ENCODE measurements at places on chromosomes 6 and 20.

GRCh38 chr20:14477125-14477524, 139.7 kb upstream of the FLRT3 start:
- no peak for DNase-seq

GRCh38 chr6:65900928-65901327, 193.9 kb upstream of the EYS start:
- DNase-seq = no peak

GRCh38 chr20:64113444-64113775, 6.0 kb upstream of the NPBWR2 start:
- no peak for DNase-seq

GRCh38 chr6:71385111-71385822, 96.7 kb downstream of the OGFRL1 start:
- no peak for DNase-seq

DNA sequence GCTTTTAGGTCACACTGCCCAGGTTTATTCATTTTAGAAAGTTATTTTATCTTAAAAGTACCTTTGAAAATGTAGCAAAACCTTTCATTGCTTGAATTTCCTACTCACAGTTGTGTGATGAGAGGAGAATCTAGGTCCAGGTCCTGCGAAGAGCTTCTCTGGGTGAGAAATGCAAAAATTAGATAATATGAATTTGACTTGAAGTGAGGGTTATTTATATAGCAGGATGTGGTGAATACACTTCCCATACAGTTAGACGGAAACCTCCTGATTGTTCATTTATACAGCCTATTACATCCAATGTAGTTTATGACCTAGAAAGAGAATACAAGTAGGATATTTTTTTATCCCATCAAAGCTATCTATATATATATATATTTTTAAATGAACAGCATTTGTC, 30.5 kb downstream of the CDKAL1 start:
- DNase-seq = no peak

DNA sequence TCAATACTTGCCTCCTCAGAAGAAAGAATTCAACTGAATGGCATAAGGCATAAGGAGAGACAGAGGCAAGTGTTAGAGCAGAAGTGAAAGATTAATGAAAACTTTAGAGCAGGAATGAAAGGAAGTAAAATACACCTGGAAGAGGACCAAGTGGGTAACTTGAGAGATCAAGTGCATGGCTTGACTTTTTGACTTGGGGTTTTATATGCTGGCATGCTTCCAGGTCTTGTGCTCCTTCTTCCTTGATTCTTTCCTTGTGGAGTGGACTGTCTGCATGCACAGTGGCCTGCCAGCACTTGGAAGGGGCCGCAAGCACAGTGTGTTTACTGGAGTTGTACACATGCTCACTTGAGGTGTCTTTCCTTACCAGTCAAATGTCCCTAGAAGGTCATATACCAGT, 222.1 kb upstream of the UFL1 start:
- no peak for DNase-seq

DNA sequence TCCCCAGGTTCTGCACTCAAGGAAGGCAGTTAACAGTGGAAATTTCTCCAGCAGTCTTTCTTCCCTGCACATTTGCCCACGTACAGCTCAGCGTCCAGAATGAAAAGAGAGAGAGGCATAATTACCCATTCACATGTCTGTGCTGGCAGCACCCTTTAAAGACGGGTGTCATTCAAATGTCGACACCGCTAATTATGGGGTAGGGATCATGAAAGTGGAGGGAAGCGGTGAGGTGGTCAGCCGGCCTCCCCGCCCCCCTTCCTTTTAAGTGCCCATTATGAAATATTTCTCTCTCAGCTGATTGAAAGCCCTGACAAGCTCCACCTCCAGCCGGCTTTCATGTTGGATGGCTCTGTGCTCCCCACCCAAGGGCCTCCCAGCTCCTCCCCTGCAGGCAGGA, 246.1 kb downstream of the BMP7 start:
- DNase-seq = no peak

DNA sequence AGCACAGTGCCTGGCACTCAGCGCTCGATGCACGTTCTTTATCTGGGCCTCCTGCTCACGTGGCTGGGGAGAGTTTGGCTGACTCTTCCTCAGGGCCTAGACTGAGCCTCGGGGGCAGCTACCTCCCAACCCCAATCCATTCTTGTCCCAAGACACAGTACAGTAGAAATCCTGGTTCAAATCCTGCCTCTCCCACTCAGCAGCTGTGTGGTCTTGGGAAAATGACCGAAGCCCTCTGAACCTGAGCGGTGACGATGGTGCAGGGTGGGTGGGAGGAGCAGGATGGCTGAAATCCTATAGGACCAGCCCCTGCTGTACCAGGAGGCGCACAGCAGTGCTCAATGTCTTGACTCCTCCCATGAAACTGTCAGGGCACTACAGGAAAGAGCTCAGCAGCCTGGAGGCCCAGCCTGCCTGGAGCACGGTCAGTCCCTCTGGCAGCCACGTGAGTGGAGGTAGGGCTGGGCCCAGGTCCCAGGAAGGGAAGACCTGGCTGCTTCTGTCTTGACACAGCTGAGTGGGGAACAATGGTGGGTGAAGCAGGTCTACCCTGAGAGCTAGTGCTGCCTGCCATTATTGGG, 31.5 kb downstream of the PDRG1 start:
- no peak for DNase-seq

DNA sequence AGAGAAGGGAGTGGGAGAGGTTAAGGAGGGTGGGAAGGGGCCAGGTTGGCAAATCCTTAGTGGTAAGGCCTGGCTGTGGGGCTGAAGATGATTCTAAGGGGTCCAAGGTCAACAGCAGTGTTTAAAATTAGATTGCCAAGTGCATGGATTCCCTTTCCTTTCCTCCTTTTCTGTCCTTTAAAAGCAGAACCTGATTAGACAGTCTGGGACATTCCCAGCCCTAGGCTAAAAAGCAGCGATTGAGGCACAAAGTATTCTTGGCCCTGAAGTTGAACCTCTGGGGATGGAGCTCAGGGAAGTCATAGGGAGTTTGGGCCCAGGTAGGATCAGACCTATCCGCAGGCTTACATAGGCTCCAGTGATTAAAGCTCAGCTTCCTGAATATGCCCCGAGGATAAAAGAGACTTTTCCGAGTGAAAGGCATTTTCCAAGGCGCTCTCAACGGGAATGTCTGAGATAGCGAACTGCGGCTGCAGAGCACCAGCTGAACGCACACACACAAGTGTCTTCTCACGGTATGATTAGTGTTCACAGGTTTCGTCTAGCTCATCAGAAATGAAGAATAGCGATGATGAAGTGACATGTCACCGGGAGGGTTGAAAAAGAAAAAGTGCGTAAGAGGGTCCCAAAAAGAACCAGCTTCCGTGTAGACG, 787 bp upstream of the CARMIL1 start:
- no peak for DNase-seq

- no peak for DNase-seq
Observed at GRCh38 chr6:56555438-56555872, 87.2 kb downstream of the DST start.

DNA sequence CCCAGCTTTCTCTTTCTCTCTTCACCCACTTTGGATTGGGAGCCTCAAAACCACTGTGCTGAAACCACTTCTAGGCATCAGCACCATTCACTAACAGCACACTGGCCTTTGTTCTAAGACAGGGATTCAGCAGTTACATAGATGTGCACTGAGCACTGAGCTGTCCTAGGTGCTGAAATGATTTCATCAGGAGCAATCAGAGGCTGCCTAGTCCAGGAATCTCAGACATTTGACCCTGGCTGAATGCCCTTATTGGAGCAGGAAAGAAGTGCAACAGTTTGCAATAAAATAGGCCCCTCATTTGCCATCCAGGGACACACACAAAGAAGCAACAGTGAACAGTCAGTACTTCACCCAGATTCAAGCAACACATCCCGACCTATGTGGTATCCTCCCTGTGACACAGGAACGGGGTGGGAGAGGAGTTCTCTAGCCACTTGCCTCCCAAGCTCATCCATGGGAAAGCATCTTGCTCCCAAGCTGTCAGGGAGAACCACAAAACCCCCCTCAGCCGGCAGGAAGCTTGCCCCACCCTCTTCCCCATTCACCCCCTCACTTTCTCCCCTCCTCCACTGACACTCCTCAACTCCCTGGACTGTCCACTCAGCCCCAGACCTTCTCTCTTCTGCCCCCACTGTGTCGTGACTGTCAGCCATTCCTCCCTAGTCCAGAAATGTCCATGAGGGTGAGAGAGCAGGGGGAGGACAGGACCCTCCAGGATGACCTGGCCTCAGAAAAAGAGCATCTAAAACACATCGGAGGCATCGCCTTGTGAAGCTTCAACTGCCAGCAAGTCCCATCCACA, 304.4 kb downstream of the PREX1 start:
- DNase-seq = no peak

DNA sequence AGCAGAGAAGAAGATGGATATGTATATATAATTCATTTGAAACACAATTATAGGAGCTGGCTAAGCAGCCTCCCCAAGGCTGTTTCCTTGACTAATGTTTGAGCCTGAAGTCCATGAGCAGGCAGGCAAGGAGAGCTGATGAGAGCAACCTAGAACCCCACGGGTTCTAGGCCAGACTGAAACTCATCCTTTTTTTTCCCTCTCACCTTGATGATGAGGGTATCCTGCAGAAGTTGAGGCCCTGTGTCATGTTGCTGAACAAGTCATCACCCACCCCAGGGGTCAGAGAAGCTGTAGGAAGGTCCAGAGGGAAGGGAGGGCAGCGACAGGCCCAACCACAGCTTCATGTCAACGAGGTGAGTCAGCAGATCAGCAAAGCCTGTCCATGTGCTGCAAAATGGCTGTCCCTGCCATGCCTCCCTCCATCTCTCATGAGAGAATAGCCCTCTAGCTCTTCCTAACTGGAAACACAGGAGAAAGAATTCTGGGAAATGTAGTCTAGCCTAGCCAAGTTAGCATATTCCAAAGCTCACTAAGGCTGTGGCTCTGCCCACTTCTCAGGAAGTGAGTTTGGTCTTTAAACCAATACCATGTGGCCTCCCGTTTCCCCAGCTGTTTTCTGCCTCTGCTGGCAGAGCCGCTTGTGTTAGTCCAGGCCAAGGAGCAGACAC, 91.3 kb upstream of the DTNBP1 start:
- no peak for DNase-seq

DNA sequence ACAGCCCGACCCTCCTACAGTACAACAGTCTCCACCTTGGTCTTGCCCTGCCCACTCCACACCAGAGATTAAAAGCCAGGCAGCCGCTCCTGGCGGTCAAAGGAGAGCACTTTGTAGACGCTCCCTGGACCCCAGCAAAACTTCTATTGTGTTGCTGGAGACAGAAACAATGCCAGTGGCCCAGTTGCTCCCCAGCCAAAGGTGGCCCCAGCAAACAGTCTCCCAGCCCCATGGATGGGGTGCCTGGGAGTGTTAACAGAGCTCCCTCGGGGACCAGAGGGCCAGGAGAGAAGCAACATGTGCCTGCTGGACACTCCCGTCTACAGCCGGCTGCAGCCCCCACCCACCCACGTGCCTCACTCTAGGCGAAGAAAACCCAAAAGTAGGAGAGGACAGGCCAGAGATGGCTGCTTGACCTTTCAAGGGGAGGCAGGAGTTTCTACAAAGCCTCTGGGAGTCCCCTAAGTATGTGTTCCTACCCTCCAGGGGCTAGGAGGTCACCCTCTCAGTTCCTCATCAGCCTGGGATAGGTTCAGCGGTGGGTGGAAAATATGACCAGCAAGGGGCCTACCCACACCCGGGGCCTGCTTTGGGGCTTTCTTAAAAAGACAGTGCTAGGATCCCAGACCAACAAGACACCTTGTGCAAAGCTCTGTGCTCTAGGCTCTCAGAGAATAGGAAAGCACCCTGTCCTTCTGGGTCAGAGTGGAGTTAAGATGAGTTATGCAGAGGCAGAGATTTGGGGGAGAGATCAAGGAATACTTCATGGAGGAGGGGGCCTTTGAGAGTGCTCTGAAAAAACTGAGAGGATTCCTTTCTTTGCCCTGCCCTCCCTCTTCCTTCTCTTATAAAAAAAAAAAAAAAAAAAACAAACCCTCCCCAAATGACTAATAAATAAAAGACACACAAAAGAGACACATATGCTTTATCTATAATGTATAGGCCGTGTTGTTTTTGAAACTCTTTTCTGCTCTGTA, 19.0 kb upstream of the PREX1 start:
- DNase-seq = no peak

DNA sequence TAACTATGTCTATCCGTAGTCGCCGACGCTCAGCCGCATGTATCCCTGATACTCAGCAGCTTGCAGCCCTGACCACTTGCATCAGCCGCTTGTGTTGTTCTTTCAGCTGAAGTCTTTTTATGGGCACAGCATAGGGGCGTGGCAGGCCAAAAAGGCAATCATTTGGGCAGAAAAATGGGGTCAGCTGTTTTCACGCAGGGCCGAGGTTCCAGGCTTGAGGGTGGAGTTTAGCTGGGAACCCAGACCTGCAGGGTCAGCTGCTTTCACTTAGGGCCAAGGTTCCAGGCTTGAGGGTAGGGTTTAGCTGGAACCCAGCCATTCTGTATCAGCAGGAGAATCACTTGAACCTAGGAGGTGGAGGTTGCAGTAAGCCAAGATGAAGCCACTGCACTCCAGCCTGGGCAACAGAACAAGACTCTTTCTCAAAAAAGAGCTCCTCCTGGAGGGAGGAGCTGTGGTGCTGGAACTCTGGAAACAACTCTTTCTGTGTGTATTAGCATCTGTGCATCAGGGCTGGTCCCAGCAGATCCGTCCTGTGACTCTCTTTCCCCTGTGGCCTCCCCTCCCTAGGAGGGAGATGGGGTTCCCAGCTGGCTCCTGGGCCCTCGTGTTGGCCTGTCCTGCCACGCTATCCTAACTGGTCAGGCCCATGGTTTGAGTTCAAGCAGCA, 56.9 kb upstream of the PRND start:
- no peak for DNase-seq

DNA sequence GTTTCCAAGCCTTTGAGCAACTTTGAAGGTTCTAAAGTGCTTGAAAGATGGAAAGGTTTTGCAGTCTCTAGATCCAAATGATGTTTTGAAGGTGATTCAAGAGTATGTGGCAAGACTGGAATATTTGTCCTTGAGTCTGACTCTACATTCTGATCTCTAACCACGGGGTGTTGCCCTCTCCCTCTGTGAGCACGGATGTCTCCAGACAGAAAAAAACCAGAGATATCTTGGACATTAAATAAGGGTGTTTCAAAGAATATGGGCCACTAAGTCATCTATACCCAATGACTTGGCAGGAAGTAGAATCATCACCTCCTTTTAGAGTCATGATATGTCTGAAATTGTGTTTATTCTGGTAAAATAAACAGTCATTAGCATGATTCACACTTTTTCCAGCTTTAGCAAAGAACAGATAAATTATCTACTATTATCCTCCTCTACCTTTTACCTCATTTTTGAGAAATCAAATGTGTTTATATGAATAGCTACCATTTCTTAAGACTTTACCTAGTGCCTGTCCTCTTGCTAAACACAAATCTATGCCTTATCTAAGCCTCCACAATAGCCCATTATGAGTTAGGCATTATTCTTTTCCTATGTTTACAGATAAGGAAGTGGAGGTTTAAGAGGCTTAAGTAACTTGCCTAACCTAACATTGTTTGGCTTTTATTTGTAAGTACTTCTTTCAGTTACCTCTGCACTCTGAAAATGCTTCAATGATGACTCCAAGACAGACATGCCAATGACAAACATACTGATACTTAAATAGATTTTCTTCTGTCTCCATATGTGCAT, 384.4 kb downstream of the BMP2 start:
- DNase-seq = no peak

Measured in activated T-helper 1 cell treated with anti-CD3 and anti-CD28 coated beads, Interleukin-2, amount 50 U/mL, for 16 hours (primary cell).